Mesangial cell (primary cell): ENCODE measurements at places on chromosomes 7 and 10. TPM values are rescaled to one million over a fixed set of nuclear protein-coding genes. Genes with fewer than 3 reads are reported as not detected.

Gene ADRB1
- total RNA-seq: not detected in 2 replicates

Gene WNT8B
- total RNA-seq: not detected in 2 replicates

Gene ANKRD61
- total RNA-seq: 0.16 TPM in 1 of 2 replicates, not detected in the other

Gene ANXA8L1
- total RNA-seq: 4.2 and 5.3 TPM in 2 replicates

Gene FAM13C
- total RNA-seq: 0.16 and 0.51 TPM in 2 replicates

Gene LRCH4
- 30.1 and 33.6 TPM in 2 replicates for total RNA-seq

Gene LIPJ
- under 0.01 TPM in 1 of 2 replicates, not detected in the other for total RNA-seq

Gene STARD3NL
- total RNA-seq: 43.4 and 62.6 TPM in 2 replicates
